ENCODE measurements at places on chromosomes 16 and 17.

DNA sequence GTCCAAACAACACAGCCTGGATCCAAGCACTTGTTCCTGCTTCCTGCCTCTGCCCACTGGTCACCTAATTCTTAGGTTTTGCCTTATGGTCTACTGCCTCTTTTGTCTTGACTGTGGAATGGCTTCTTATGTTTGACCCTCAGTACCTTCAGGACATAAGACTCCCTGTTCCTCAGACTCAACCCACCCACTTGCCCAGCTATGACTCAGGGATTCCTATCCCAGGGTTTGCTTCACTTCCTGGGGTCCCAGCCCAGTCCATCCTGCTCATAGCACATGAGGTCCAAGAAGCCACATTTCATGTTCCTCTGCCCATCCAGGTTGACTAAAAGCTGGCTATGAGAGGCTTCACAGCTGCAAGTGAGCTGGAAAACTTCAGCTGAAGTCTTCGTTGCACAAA lies 320.9 kb upstream of the CDH5 start:
- no peak for DNase-seq

- DNase-seq: no peak
These were observed 11.7 kb upstream of the MNT start for GRCh38 chr17:2412561-2413021.

GRCh38 chr17:27532269-27533263 lies 76.3 kb downstream of the KSR1 start:
- DNase-seq: peak; percentile 92

- no peak for DNase-seq
These were observed 239.5 kb downstream of the ABCC12 start for GRCh38 chr16:47916266-47916665.

DNA sequence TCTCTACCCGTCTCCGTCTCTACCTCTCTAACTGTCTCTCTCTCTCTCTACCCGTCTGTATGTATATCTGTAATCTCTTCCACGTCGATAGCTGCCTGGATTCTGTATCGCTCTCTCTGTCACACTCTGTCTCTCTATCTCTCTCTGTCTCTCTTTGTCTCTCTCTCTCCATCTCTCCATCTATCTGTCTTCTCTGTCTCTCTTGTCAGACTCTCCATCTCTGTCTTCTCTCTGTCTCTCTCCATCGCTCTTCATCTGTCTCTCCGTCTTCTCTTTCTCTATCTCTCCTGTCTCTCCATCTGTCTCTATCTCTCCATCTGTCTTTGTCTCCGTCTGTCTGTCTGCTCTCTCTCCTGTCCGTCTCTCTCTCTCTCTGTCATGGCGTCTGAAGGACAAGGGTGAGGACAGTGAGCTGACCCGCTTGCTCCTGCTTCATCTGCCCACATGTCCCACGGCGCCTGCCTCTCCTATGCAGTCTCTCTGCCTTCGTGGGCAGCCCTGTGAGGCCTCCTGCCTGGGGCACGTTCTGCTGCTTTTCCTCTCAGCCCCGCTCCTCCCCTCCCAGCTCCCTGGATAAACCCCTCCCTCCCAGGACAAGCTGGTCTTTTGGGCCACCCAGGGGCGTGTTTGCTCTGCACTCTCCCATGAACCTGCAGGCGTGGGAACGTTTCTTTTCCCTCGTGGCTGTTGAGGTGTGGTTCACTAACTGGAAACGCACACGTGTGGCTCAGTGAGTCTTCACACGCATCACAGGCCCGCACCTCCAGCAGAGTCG lies 18.9 kb downstream of the ACSF3 start:
- no peak for DNase-seq

GRCh38 chr16:71214746-71215381 lies 15.7 kb downstream of the HYDIN start:
- peak; percentile 28 for DNase-seq

Data from suppressor macrophage (primary cell).